Activated CD4-positive, alpha-beta T cell treated with anti-CD3 and anti-CD28 coated beads, Interleukin-2, amount 10 ng/mL, durations not matched to agents 7 days and 5 days (primary cell): ENCODE measurements at places on chromosomes 16 and 17. TPM values are rescaled to one million over a fixed set of nuclear protein-coding genes. Genes with fewer than 3 reads are reported as not detected.

DNA sequence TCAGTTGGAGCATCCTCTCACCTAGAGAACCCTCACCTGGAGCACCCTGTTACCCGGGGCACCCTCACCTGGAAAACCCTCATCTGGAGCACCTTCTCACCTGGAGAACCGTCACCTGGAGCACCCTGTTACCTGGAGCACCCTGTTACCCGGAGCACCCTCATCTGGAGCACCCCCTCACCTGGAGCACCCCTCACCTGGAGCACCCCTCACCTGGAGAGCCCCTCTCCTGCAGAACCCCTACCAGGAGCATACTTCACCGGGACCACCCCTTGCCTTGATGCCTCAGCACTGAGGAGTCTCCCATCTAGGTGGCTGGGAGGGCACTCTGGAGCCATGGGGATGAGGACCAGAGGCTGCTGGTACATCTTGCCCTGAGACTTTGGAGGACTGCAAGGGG, 3.4 kb upstream of the FBXL16 start:
- DNase-seq: no peak
- H3K27me3 ChIP-seq: peaks cover 46% of the 10 kb centered on the region
- H3K36me3 ChIP-seq: no peaks in the 10 kb centered on the region
- H3K4me1 ChIP-seq: peaks cover 6% of the 10 kb centered on the region

GRCh38 chr17:75404223-75404730, 1.2 kb downstream of the GRB2 start:
- H3K36me3 ChIP-seq: peaks cover 16% of the 10 kb centered on the region
- peak overlapping the region; percentile 94 for H3K4me3 ChIP-seq
- H3K4me1 ChIP-seq: peaks cover 44% of the 10 kb centered on the region
- DNase-seq: peak; percentile 64
- H3K27ac ChIP-seq: peak overlapping the region; percentile 93
- peaks cover 2% of the 10 kb centered on the region for H3K27me3 ChIP-seq

DNA sequence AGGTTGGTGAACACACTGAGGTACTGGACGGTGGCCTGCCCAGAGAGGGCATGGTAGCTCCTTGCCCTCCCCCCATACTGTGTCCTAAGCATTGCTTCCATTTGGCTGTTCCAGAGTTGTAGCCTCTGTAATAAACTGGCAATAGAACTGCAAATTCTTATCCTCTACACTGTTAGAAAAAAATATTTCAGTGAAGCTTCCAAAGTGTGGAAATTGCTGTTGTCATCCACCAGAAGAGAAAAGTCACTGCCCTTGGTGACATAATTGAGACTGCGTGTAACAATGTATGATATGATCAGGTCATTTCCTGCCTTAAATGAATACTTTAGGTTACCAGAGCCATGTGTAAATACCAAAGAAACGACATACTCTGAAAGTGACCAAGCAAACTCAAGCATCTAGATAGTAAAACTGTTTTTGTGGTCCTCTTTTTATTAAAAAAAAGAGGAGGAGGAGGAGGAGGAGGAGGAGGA, 65.9 kb downstream of the CEP95 start:
- no peak overlapping the region for H3K4me3 ChIP-seq
- H3K36me3 ChIP-seq: peaks cover 15% of the 10 kb centered on the region
- peak; percentile 12 for DNase-seq
- H3K4me1 ChIP-seq: peaks cover 13% of the 10 kb centered on the region

DNA sequence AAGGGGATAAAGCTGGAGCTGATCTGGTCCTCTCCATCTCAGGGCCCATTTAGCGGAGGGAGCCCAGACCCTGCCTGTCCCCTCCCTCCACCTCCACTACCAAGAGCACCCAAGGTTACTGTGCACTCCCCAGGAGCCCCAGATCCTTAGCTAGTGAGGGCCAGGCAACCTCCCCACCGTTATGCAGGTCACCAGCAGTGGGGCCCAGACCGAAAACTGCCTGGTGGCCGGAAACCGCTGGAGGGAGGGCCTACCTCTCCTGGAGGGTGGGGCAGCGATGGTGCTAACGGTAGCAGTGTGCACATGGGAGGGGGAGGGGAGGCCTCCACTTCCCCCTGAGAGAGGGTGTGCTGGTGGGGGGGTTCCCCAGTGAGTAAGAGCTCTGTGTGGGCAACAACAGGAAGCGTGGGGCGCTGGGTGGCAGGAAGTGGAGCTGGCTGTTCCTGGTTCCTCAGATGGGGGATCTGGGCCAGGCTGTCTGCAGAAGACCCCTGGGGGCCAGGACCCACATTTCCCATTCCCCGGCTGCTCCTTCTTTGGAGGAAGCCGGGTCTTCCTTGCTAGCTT, 4.4 kb downstream of the FMNL1 start:
- peak overlapping the region; percentile 97 for H3K4me3 ChIP-seq
- peak; percentile 97 for DNase-seq
- no peaks in the 10 kb centered on the region for H3K27me3 ChIP-seq
- H3K36me3 ChIP-seq: peaks cover 54% of the 10 kb centered on the region
- H3K4me1 ChIP-seq: peaks cover 61% of the 10 kb centered on the region
- H3K27ac ChIP-seq: peak overlapping the region; percentile 100

DNA sequence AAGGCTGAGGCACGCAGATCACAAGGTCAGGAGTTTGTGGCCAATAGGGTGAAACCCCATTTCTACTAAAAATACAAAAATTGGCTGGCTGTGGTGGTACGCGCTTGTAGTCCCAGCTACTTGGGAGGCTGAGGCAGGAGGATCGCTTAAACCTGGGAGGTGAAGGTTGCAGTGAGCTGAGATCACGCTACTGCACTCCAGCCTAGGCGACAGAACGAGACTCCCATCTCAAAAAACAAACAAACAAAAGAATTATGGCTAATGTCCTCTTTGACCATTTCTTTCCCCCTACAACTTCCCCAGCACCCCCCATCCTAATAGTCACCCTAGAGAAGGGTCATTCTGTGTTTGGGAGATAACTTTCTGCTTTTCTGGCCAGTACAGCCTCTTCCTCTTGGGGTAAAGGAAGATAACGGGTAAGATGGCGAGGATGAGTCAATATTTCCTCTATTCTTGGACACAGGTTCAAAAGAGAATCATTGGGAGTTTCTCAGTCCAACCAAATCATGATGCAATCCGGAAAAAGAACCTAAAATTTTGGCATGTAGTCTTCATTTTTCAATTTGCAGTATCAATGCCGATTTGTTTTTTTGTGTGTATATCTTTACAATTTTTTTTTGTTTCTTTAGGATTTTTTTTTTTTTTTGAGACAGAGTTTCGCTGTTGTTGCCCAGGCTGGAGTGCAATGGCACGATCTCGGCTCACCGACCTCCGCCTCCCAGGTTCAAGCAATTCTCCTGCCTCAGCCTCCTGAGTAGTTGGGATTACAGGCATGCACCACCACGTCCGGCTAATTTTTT, 107.6 kb upstream of the MED13 start:
- no peaks in the 10 kb centered on the region for H3K36me3 ChIP-seq
- H3K4me1 ChIP-seq: no peaks in the 10 kb centered on the region
- peak overlapping the region; percentile 9 for H3K27ac ChIP-seq
- DNase-seq: no peak
- no peak overlapping the region for H3K4me3 ChIP-seq
- peaks cover 7% of the 10 kb centered on the region for H3K27me3 ChIP-seq

Gene USP43
- total RNA-seq: 0.30 TPM

GRCh38 chr17:41520821-41521521, 2.3 kb upstream of the KRT15 start:
- no peak overlapping the region for H3K4me3 ChIP-seq
- no peak overlapping the region for H3K27ac ChIP-seq
- H3K36me3 ChIP-seq: no peaks in the 10 kb centered on the region
- DNase-seq: no peak
- H3K27me3 ChIP-seq: peaks cover 10% of the 10 kb centered on the region

DNA sequence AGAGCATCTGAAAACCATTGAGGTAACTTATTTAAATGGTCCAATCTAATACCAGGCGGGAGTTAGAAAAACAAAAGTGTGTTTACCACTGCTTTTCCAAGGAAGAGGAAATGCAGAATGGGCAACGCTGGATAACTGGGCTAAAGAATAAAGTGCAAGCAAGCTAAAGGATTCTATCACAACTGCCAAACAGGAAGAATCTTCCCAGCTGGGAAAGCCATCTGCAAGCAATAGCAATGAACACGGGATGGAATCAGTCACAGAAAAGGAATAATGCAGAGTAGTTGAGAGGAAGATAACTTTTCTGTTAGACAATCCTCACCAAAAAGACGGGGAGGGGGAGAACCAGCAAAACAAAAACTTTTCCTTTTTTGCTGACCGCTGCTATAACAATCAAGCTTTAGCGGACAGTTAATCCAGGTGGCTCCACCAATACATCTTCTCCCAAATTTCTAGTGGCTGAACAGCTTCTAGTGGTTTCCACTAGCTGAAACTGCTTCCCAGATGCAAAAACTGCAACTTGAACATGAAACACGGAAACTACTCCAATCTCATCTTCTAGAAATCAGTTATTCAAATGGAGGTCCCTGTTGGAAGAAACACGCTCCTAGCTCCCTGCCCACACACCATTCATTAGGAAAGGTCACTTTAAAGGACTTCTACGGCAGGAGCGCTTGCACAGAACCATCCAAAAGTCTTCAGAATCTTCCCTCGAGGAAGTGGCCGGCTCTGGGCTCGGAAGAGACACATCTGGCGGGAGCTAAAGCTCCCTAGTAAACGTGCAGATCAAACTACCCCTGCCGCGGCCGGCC, 929 bp downstream of the TMEM11 start:
- no peaks in the 10 kb centered on the region for H3K27me3 ChIP-seq
- H3K36me3 ChIP-seq: peaks cover 27% of the 10 kb centered on the region
- H3K4me3 ChIP-seq: peak overlapping the region; percentile 97
- no peak for DNase-seq
- peaks cover 63% of the 10 kb centered on the region for H3K4me1 ChIP-seq
- H3K27ac ChIP-seq: peak overlapping the region; percentile 93

Gene CACNA1H
- total RNA-seq: 3.6 TPM

DNA sequence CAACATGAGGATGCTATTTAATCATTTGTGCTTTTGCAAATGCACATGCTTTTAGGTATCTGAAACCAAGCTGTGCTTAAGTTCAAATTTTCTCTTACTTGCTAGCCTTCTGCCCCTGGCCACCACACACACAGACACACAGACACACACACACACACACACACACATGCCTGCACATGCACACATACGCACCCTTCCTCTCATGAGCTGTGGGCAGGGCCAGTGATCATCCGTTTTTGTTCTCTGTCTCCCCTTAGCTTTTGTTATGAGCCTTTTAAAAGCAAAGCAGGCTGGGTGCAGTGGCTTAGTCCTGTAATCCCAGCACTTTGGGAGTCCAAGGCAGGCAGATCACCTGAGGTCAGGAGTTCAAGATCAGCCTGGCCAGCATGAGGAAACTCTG, 34.2 kb downstream of the CD300LF start:
- peaks cover 22% of the 10 kb centered on the region for H3K4me1 ChIP-seq
- no peak for DNase-seq
- no peaks in the 10 kb centered on the region for H3K36me3 ChIP-seq
- H3K27ac ChIP-seq: peak overlapping the region; percentile 37
- H3K4me3 ChIP-seq: no peak overlapping the region

- DNase-seq: no peak
- H3K27ac ChIP-seq: no peak within 1 kb of the TSS
- peaks cover 4% of the 10 kb centered on the region for H3K4me1 ChIP-seq
- H3K27me3 ChIP-seq: peaks cover 2% of the 10 kb centered on the region
- no peak within 1 kb of the TSS for H3K4me3 ChIP-seq
These were observed at the start of gene CX3CL1 for GRCh38 chr16:57372372-57373116. Gene CX3CL1, plus strand, starts transcription at chr16:57372490. Its CDS starts 79 bp downstream, at chr16:57372569.

- no peak overlapping the region for H3K4me3 ChIP-seq
- H3K4me1 ChIP-seq: peaks cover 23% of the 10 kb centered on the region
These were observed 18.9 kb downstream of the KPNA2 start for GRCh38 chr17:68054296-68054900.

DNA sequence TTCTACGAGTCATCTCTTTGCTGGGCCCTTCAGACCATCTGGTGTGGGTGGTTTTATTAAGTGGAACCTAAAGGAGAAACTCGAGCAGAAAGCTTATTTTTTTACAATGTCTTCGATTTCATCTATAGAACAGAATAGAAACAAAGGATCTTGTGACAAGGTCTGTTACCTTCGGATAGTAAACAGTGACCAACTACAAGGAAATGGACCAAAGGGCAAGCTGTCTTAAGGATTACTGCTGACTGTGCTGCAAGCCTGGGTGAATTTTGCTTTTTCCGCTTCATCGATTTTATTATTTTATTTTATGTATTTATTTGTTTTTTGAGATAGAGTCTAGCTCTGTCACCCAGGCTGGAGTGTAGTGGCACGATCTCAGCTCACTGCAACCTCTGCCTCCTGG, 348.9 kb upstream of the ERCC4 start:
- H3K27me3 ChIP-seq: no peaks in the 10 kb centered on the region
- H3K27ac ChIP-seq: no peak overlapping the region
- no peaks in the 10 kb centered on the region for H3K36me3 ChIP-seq
- no peaks in the 10 kb centered on the region for H3K4me1 ChIP-seq
- no peak overlapping the region for H3K4me3 ChIP-seq

- no peak overlapping the region for H3K27ac ChIP-seq
- H3K27me3 ChIP-seq: no peaks in the 10 kb centered on the region
- H3K36me3 ChIP-seq: no peaks in the 10 kb centered on the region
- DNase-seq: no peak
- no peaks in the 10 kb centered on the region for H3K4me1 ChIP-seq
These were observed 93.5 kb downstream of the GOSR1 start for GRCh38 chr17:30570596-30571265.

DNA sequence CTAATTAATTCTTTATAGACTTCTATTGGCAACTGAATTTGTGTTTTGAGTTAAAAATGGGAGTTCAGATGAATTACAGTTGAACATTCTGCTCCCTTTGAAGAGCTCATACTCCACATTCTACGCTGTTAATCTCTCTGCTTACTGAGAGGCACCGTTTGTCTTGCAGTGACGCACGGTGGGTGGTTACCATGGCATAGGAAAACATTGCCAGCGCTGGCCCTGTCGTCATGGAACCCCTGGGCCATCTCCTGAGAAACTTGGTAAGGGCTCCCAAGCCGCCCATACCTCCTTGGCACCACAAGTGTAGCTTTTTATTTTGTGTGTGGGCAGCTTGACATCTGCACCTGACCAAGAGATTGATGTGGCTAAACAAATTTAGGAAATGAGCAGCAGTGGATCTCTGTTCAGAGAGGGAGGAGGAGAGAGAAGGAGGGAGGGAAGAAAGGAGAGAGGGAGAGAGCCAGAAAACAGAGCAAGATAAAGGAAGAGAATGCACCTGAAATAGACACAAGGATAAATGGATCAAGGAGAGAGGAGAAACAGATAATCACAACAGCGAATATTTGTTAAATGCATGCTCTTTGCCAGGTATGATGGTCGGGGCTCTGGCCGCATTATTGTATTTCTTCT, 398.5 kb downstream of the HAPSTR1 start:
- no peaks in the 10 kb centered on the region for H3K27me3 ChIP-seq
- no peaks in the 10 kb centered on the region for H3K36me3 ChIP-seq
- DNase-seq: no peak
- H3K4me3 ChIP-seq: no peak overlapping the region
- H3K27ac ChIP-seq: no peak overlapping the region

Gene ENPP7
- not detected for total RNA-seq

- peaks cover 14% of the 10 kb centered on the region for H3K4me1 ChIP-seq
- no peaks in the 10 kb centered on the region for H3K27me3 ChIP-seq
- no peak overlapping the region for H3K27ac ChIP-seq
- H3K4me3 ChIP-seq: no peak overlapping the region
- no peaks in the 10 kb centered on the region for H3K36me3 ChIP-seq
These were observed 2.2 kb downstream of the SLC12A3 start for GRCh38 chr16:56866955-56867830.
